ENCODE measurements at places on chromosomes 12 and 14.

- DNase-seq: no peak
Measured at GRCh38 chr12:19085090-19085489, 44.4 kb upstream of the PLEKHA5 start.

GRCh38 chr12:31737345-31737744 lies 8.5 kb upstream of the AMN1 start:
- DNase-seq: no peak

DNA sequence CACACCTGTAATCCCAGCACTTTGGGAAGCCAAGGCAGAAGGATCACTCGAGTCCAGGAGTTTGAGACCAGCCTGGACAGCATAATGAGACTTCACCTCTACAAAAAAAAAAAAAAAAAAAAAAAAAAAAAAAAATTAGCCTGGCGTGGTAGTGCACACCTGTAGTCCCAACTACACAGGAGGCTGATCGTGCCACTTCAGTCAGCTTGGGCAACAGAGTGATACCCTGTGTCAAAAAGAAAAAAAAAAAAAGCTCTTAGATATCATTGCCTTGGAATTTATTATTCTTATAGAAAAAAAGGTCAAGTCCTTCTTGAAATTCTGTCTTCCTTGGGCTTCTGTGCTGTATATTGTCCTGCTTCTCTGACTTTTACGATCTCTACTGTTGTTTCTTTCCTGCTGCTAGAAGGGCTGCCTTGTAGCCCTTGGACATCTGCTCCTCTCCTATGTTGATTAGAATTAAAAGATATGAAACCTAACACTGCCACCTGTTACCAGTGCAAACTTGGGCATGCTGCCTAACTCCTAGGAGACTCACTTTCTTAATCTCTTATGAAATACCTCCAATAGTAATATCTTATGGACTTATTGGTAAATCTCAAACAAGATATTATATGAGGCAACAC lies 5.7 kb downstream of the TMEM19 start:
- DNase-seq: no peak

GRCh38 chr12:109582636-109583035 lies 9.0 kb downstream of the MVK start:
- DNase-seq: no peak

- DNase-seq: no peak
Measured at GRCh38 chr12:115046805-115047204, 362.8 kb upstream of the TBX3 start.

DNA sequence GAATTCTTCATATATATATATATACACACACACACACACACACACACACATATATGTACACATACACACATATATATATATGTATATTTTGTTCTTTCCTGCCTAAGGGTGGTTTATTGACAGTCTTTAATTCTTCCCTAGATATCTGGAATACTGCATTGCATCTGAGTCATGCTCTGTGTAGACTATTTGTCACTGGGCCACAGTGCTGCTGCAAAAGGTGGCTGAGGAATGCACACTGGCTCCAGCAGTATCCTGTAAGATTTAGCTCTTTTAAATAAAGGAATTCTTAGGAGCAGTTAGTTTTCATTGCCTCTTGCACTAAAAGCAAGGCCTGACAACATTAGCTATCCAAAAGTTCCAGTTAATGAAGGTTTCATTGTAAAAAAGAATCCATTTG lies 200.9 kb downstream of the APAF1 start:
- no peak for DNase-seq

GRCh38 chr14:69504775-69505174 lies 20.2 kb downstream of the PLEKHD1 start:
- DNase-seq: no peak

DNA sequence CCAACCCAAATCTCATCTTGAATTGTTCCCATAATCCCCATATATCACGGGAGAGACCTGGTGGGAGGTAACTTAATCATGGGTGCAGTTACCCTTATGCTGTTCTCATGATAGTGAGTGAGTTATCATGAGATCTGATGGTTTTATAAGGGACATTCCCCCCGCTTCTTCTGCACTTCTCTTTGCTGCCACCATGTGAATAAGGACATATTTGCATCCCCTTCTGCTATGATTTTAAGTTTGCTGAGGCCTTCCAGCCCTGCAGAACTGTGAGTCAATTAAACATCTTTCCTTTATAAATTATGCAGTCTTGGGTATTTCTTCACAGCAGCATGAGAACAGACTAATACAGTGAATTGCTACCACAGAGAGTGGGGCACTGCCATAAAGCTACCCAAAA lies 179.1 kb downstream of the LRIG3 start:
- no peak for DNase-seq

DNA sequence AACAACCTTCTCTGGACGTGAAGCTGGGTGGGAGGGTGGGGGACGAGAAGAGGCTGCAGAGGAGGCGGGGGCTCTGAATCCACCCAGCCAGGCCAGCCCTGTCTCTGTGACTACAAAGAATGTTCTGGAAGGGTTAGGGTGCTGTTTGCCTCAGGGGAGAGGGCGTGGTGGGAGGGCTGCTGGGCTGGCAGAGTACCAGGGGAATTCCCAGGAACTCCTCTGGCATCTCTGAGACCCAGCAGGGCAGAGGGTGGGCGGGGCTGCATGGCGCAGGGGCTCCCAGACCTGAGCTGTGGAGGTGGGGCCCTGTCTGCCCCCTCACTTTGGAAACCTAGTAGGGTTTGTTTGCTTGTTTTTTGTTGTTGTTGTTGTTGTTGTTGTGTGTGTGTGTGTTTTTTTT lies 45.5 kb upstream of the FZD10 start:
- no peak for DNase-seq

GRCh38 chr12:49609059-49609874 lies 3.8 kb upstream of the FAM186B start:
- DNase-seq: no peak

- DNase-seq: no peak
Measured at GRCh38 chr14:80485764-80486163, 274.5 kb upstream of the DIO2 start.

- DNase-seq: no peak
Measured at GRCh38 chr14:91580876-91581577, 70.9 kb upstream of the PPP4R3A start.

DNA sequence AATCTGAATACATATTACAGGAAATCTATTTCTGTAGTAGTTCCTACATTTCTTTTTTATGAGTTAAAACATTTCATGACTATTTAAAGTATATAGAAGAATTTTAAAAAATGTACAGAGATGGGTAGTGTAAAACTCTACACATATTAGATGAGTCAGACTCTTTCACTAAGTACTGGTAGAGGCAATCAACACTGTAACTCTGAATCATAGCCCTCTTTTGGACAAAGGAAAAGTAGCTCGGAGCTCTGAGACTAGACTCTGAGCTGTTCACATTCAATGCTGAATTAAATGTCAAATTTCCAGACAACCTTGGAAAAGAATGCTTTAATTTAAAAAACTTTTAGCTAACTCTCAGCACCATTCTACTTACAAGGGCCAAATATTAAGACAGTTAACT lies 3.4 kb downstream of the PTCSC3 start:
- DNase-seq: no peak
